Panc1 (cell line): ENCODE measurements at places on chromosomes 6 and 20.

- no peak for DNase-seq
Observed at GRCh38 chr6:75438013-75438431, 55.6 kb downstream of the FILIP1 start.

DNA sequence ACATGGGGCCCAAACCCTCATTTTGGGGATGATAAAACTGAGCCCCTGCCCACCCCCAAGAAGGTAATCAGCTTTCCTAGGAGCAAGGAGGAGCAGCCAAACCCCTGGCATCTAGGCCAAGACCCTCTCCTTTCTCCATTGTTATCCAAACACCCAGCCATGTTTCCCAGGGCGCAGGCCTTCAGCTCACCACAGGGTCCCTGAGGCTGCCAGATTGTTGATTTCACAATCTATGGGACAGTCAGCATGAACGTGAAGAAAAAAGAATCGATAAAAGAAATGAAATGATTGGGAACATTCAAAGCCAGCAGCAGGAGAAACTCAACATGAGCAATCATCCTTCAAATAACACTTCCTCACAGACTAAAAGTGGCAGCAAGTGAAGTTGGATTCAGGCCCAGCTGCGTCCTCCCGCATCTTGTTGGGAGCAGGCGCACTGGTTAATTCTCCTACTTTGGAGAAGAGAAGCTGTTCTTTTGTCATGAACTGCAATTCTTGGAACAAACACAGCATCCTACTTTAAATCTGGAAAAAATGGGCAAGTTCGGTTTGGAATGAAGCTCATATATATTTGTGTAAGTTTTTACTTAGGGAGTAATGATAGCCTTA, 241.8 kb upstream of the PRDM1 start:
- DNase-seq = no peak

GRCh38 chr6:43189776-43190304, 7.8 kb downstream of the CUL9 start:
- no peak for DNase-seq

- DNase-seq = no peak
Observed at GRCh38 chr6:79186564-79186963, 47.9 kb downstream of the HMGN3 start.

DNA sequence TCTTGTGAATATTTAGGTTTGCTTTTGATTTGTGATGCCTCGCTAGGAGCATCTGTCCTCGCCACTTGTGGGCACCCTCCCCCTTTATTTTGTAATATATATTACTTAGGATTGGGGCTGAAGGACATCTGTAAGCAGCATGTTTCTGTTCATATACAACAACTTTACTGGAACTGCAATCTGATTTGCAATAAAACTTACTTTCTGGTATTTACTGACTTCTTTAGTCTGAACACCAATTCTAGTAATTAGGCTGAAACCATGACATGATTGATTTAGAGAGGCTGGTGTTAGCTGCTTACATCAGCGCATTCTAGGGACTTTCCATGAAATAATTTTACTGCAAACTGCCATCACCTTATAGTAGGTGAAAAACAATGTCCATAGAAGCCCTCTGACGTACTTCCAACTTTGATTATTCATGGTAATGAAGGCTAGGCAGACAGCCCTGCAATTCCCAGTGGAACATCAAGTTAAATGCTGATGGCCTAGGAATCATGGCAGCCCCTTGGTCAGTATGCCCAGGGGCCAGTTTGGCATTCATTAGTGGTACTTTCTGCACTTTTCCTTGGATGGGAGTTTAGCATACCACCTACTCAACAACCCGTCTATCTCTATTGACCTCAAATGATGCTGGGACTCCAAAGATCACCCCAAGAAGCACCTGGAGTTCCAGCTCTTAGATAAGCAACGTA, 132.9 kb upstream of the MCHR2 start:
- no peak for DNase-seq
